CD8-positive, alpha-beta memory T cell (primary cell): ENCODE measurements at places on chromosomes 5 and 9. TPM values are rescaled to one million over a fixed set of nuclear protein-coding genes. Genes with fewer than 3 reads are reported as not detected.

CKMT2 gene
- not detected for total RNA-seq

DMRT2 gene
- not detected for total RNA-seq

GPX8 gene
- total RNA-seq = not detected

DNA sequence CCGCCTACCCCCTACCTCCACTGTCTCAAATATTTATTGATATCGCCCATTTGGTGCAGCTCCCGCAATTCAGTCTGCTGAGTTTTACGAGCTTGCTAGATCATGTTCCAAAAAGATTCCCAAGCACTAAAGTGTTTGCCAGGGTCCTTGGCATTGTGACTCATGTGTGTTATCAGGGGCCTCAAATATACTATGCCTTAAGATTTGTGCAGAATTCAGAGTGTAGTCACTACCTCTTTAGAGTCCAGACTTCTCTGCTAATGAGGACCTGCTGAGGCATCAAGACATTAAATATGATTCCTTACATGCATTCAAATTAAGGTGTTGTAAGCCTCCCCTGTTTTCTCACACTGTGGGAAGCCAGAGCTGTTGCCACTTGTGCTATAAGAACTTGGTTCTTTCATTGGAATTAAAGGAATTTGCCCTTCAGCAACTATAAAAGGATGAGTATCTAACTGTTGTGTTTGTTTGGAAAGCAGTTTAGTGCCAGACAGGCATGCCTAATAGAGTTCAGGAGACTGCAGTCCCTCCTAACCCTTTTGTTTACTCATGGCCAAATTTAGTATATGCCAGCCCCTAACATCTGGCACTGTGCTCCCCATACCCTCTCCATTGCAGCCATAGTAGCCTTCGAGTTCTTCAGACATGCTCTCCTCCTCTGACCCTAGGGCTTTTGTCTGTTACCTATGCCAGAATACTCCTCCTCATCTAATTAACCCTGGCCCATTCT, 316.4 kb downstream of the NR3C1 start:
- H3K27ac ChIP-seq = no peak overlapping the region
- H3K36me3 ChIP-seq = no peaks in the 10 kb centered on the region
- no peaks in the 10 kb centered on the region for H3K4me1 ChIP-seq
- DNase-seq = no peak

GRCh38 chr5:177314376-177315342, 3.0 kb upstream of the MXD3 start:
- peaks cover 24% of the 10 kb centered on the region for H3K4me1 ChIP-seq
- H3K27me3 ChIP-seq = no peaks in the 10 kb centered on the region
- no peak overlapping the region for H3K27ac ChIP-seq
- no peaks in the 10 kb centered on the region for H3K36me3 ChIP-seq

DNA sequence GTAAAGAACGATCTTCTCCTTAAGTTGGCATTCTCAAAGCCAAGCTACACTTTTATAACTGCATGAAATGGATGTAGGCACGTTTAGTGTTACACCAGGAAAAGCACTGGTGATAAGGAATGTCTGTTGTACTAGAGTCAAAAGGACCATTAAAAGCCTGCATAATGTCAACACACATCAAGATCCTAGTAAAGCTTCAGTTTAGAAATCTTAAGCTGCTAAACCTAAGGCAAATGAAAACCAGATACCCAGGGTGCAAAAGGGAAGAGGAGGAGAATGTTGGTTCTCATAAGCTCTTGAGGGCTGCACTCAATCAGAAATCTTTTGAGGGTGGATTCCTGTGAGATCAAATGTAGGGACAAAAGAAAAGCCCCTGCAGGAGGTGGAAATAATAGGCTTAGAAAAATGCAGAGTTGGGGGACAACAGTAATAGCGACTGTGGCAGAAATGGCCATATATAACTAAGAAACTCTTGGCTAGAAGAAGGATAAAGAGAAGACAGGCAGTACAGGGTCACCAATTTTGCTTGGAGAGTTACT, 148.2 kb downstream of the FBXL17 start:
- no peaks in the 10 kb centered on the region for H3K27me3 ChIP-seq
- H3K36me3 ChIP-seq = no peaks in the 10 kb centered on the region
- H3K4me1 ChIP-seq = no peaks in the 10 kb centered on the region
- no peak for DNase-seq

GRCh38 chr5:117623042-117623805, 1048.6 kb upstream of the SEMA6A start:
- H3K36me3 ChIP-seq = no peaks in the 10 kb centered on the region
- no peak overlapping the region for H3K27ac ChIP-seq
- H3K4me3 ChIP-seq = no peak overlapping the region
- no peaks in the 10 kb centered on the region for H3K4me1 ChIP-seq
- H3K27me3 ChIP-seq = no peaks in the 10 kb centered on the region
- no peak for DNase-seq

GRCh38 chr9:16223074-16223871, 647.2 kb downstream of the BNC2 start:
- no peaks in the 10 kb centered on the region for H3K27me3 ChIP-seq
- no peak overlapping the region for H3K4me3 ChIP-seq
- no peak for DNase-seq
- no peaks in the 10 kb centered on the region for H3K36me3 ChIP-seq
- no peak overlapping the region for H3K27ac ChIP-seq
- no peaks in the 10 kb centered on the region for H3K4me1 ChIP-seq

DNA sequence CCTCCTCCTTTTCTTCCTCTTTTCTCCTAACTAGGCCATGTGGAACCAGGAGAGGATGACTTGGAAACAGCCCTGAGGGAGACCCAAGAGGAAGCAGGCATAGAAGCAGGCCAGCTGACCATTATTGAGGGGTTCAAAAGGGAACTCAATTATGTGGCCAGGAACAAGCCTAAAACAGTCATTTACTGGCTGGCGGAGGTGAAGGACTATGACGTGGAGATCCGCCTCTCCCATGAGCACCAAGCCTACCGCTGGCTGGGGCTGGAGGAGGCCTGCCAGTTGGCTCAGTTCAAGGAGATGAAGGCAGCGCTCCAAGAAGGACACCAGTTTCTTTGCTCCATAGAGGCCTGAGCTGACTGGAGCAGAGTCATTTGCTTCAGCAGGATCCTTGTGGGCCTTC, 13.7 kb downstream of the NUDT2 start:
- peaks cover 24% of the 10 kb centered on the region for H3K36me3 ChIP-seq
- no peak overlapping the region for H3K4me3 ChIP-seq
- H3K27ac ChIP-seq = no peak overlapping the region
- H3K27me3 ChIP-seq = no peaks in the 10 kb centered on the region
- H3K4me1 ChIP-seq = no peaks in the 10 kb centered on the region

GRCh38 chr5:7714119-7714518, 136.8 kb downstream of the CFAP90 start:
- no peaks in the 10 kb centered on the region for H3K4me1 ChIP-seq
- H3K36me3 ChIP-seq = no peaks in the 10 kb centered on the region
- H3K27me3 ChIP-seq = no peaks in the 10 kb centered on the region
- no peak overlapping the region for H3K4me3 ChIP-seq
- no peak for DNase-seq

DNA sequence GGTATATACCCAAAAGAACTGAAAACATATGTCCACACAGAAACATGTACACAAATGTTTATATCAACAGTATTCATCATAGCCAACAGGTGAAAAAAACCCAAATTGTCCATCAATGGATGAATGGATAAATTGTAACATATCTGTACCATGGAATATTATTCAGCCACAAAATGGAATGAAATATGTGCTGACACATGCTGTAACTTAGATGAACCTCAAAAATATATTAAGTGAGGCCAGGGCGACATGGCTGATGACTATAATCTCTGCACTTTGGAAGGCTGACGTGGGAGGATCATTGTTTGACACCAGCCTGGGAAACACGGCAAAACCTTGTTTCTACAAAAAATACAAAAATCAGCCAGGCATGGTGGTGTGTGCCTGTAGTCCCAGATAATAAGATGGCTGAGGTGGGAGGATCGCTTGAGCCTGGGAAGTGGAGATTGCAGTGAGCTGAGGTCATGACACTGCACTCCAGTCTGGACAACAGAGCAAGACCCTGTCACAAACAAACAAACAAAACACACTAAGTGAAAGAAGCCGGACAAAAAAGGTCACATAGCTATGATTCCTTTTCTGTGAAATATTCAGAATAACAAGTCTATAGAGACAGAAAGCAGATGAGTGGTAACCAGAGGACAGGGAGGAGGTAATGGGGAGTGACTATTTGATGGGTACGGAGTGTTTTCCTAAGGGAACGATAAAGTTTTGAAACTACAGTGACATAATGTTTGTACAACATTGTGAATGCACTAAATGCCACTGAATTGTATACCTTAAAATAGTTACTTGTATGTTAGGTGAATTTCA, 11.4 kb downstream of the KYAT1 start:
- DNase-seq = no peak
- H3K27ac ChIP-seq = no peak overlapping the region
- no peak overlapping the region for H3K4me3 ChIP-seq
- no peaks in the 10 kb centered on the region for H3K36me3 ChIP-seq

DNA sequence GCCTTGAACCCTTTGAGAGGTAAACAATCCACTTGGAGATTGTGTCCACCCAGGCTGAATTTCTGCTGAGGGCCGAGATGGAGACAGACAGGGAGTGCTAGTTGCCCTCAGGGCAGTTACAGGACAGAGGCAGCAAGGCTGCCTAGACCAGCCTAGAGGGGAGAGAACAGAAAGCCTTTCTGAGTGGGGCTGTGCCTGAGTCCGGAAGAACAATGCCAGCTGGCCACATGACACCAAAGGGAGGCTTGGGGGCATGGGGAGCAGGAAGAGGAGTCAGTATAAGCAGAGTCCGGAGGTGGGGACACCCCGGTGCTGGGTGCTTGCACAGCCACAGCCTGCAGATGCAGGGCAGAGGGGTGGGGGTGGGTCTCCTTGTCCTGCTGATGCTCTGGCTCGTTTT, 145.7 kb downstream of the CFAP90 start:
- H3K27me3 ChIP-seq = no peaks in the 10 kb centered on the region
- no peak overlapping the region for H3K27ac ChIP-seq
- DNase-seq = no peak
- H3K4me3 ChIP-seq = no peak overlapping the region
- H3K36me3 ChIP-seq = no peaks in the 10 kb centered on the region
